ENCODE measurements at places on chromosomes 2 and 18.

GRCh38 chr2:203394519-203395227, 66.5 kb downstream of the ABI2 start:
- no peak for DNase-seq

GRCh38 chr18:8799001-8799400, 93.6 kb downstream of the MTCL1 start:
- no peak for DNase-seq

DNA sequence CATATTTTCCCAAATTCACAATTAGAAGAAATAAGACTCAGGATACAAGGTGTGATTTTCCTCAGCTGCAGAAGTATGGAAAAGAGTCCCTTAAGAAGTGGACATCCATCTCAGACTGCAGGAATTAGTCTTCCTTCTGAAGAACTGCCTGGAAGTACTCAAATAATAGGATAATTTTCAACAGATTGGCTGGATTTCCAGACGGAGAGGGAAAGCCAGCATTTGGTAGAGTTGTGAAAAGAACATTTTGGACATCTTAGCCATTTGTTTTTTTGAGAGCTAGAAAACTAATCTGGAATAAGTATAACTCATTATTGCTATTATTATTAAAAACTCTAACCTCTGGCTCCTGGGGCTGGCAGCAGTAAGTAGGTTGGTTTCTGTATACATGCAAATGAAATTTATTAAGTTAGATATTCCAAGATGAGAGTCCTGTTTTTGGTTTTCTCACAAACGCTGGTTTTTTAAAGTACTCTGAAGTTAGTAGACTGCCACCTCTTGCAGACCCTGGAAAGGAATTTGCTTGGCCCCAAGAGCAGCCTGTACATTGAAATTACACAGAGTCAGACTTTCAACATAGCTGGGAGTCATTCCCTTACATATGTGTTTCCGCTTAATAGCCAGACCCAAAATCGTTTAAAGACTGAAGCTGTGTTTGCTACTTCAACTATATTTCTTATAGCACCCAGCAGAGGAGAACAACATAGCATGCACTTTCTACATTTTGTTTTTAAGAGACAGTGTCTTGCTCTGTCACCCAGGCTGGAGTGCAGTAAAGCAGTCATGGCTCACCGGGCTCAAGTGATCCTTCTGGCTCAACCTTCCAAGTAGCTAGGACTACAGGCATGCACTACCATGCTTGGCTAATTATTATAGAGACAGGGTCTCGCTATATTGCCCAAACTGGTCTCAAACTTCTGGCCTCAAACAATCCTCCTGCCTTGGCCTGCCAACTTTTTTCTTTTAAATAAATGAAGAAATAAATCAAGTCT, 142.4 kb downstream of the THADA start:
- DNase-seq = no peak

- DNase-seq = no peak
These were observed 162.2 kb downstream of the PXDN start for GRCh38 chr2:1581965-1582625.

DNA sequence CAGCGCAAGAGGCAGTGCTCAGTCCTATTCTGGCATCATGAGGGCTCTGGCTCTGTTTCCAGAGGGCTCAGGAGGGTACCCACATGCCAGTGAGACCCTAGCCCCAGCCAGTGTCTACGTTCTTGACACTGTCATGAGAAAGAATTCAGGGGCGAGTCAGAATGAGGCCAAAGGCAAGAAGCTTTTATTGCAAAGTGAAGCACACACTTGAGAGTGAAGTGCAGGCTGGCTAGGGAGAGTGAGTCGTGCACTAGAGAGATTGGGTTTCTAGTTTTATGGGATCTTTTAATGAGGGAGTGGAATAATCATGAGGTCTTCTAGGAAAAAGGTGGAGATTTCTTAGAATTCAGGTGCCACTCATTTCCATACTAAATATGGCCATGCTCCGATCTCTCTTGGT, 164.1 kb downstream of the DCDC2C start:
- no peak for DNase-seq

- peak; percentile 57 for DNase-seq
These were observed 9.1 kb upstream of the ARID5A start for GRCh38 chr2:96527286-96528005.

DNA sequence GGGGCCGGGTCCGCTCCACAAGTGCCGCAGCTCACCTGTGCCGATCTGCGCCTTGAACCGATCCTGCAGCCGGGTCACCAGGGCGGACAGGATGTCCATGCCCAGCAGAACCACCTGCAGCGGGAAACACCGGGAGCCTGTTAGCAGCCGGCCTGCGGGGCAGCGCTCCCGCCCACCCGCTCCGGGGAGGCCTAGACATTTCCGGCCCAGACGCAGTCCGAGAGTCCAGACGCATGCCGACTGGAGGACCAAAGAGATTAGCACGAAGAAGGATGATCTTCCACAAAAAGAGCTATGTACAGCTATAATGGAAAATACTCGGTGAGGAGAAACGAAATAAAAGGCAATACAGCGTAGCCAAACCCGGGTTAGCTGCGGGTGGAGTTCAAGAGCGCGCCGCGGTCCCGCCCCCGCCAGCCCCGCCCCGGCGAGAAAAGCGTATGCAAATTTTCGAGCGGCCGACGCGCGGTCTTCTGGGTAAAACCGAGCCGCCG, 421 bp upstream of the RNU4ATAC start:
- peak; percentile 61 for DNase-seq

GRCh38 chr18:7417727-7418126, 149.4 kb upstream of the PTPRM start:
- DNase-seq = no peak

- DNase-seq = no peak
These were observed 61.4 kb downstream of the CCDC148 start for GRCh38 chr2:158395166-158395565.

DNA sequence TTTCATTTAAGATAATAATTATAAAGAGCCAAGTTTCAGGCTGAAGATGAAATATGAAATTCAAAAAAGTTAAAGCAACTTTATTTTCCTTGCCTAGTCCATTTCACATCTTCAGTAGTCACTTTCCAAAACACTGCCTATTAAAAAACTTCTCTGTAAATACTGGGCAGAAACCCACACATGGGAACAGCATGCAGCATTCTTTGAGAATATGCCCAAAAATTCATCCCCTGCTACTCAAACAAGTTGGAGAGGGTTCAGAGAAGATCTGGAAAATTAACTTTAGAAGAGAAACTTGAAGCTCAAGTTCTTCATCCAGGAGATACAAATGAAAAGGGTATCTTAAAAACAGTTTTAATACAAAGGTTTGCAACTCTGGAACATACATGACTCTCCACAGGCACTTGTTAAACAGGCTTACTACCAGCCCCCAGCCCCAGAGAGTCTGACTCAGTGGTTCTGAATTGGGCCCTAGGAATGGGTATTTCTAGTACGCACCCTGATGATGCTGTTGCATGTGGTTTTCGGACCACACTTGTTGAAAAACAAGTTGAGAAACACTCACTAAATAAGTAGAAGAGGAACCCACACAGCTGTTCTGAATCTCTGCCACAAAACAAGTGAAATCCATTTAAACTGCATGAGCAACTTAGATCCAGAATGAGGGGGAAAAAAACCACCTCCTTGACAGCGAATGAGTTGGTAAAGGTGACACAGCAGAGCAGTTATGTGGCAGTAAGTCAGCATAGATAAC, 329.1 kb downstream of the SATB2 start:
- no peak for DNase-seq

Measured in activated B cell treated with CpG ODN at 0.5 μM for 24 hours (primary cell).